Ovary (tissue), 10 donors: ENCODE measurements at places on chromosomes 16 and 17. TPM values are rescaled to one million over a fixed set of nuclear protein-coding genes. Genes with fewer than 3 reads are reported as not detected.

The KRT39 gene
- polyA plus RNA-seq = not detected

The INCA1 gene
- polyA plus RNA-seq = 2.8 TPM

The CRYM gene
- 0.22 TPM for polyA plus RNA-seq

The CDR2L gene
- polyA plus RNA-seq = 2.1 TPM

The SP2 gene
- 19.4 TPM for polyA plus RNA-seq

The SCIMP gene
- polyA plus RNA-seq = 0.45 TPM

The ZG16 gene
- not detected for polyA plus RNA-seq

The IRF8 gene
- polyA plus RNA-seq = 24.1 TPM

The GP2 gene
- not detected for polyA plus RNA-seq

The CYB5D1 gene
- 22.2 TPM for polyA plus RNA-seq

The C16orf46 gene
- 0.44 TPM for polyA plus RNA-seq
